ENCODE measurements at places on chromosomes 6 and 20. TPM values are rescaled to one million over a fixed set of nuclear protein-coding genes. Genes with fewer than 3 reads are reported as not detected.

The PLA2G7 gene
- 0.66 TPM for total RNA-seq

GRCh38 chr6:138971601-138972000, 16.5 kb downstream of the REPS1 start:
- DNase-seq = no peak
- H3K27me3 ChIP-seq = no peaks in the 10 kb centered on the region
- no peak overlapping the region for H3K4me3 ChIP-seq
- H3K4me1 ChIP-seq = no peaks in the 10 kb centered on the region
- no peak overlapping the region for H3K27ac ChIP-seq

GRCh38 chr6:135600086-135600702, 102.7 kb upstream of the AHI1 start:
- H3K36me3 ChIP-seq = no peaks in the 10 kb centered on the region
- no peak for DNase-seq
- no peak overlapping the region for H3K4me3 ChIP-seq
- no peaks in the 10 kb centered on the region for H3K4me1 ChIP-seq

GRCh38 chr20:35478804-35479472, 23.5 kb downstream of the CEP250 start:
- H3K27ac ChIP-seq = peak overlapping the region; percentile 13
- DNase-seq = peak; percentile 61
- no peaks in the 10 kb centered on the region for H3K27me3 ChIP-seq
- H3K36me3 ChIP-seq = no peaks in the 10 kb centered on the region
- H3K4me3 ChIP-seq = no peak overlapping the region

Data from Peyer's patch (tissue), 4 donors.